ENCODE measurements at places on chromosomes 11 and 22.

- DNase-seq: no peak
Measured at GRCh38 chr11:66003291-66003690, 988 bp downstream of the BANF1 start.

- DNase-seq: no peak
Measured at GRCh38 chr11:96279018-96279895, 63.7 kb downstream of the MAML2 start.

DNA sequence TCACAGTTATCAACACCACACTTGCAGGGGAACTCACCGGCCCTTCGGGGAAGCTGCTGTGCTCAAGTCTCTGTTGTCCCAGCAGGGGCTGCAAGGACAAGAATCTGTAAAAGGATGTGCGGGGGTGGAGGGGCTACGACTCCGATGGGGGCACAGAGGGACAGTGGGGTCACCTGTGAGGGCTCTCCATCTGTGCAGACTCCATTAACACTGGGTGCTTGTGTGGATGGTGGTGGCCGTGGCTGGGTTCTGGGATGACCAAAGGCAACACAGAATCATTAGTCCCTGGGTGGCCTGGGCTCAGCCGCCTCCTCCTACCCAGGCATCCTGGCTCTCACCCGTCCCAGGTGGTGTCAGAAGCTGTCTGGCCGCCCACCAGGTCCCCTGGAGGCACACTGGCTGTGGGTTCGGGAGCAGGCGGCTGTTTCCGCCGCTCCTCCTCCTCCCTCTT is 10.2 kb upstream of the RBM4B start:
- no peak for DNase-seq

DNA sequence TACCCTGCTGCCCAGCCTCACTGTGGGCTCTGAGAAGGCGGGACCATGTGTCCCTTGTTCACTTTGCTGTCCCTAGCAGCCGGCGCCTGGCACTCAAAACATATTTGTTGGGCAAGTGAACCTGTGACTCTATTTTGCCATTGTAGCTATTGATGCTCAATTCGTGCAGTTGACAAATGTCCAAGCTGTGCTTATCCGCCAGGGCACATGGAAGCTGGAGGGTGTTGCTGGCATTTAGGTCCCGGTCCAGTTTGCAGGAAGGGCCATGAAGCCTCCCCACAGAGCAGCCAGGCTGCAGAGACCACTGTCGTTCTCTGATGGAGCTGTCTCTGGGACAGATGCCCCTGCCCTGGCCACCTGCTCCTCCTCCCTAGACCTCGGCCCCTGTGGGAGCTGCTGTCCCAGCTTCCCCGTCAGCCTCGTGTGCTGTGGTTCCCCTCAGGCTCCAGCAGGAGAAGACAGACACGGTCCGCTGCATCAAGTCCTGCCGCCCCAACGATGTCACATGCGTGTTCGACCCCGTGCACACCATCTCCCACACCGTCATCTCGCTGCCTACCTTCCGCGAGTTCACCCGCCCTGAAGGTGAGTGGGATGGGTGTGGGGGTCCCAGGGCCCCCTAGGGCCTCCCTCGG is 71.5 kb downstream of the FBLN1 start:
- DNase-seq: no peak

GRCh38 chr22:47382164-47382890 is 619.9 kb downstream of the TBC1D22A start:
- no peak for DNase-seq

DNA sequence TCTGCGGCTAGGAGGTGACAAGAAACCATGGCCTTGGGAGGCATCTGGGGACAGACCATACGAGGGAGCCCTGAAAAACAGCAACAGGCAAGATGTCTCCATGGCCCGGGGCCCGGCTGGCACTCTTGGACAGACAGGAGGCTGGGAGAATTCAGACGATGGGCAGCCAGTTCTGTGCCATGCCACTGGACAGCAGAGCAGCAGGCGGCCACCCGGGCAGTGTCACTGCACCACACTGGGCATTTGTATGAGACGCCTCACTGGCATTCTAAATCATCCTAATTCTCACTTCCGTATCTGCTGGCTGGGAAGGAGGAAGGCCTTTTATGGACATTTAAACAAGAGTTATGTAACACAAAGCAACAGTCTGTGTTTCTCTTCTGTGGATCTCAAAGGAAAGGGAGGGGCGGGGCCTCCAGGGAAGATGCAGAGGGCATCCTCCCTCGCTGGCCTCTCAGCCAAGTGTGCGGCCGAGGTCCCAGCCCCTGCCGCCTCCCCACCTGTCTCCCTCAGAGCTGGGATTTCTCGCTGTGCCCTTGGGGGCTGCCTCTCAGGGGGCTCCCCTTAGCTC is 350.3 kb downstream of the SHANK2 start:
- DNase-seq: no peak

GRCh38 chr11:132943357-132943705 is 589.0 kb downstream of the OPCML start:
- no peak for DNase-seq

- no peak for DNase-seq
Measured at GRCh38 chr11:2781408-2782274, 81.8 kb upstream of the KCNQ1OT1 start.

All from hematopoietic multipotent progenitor cell treated with erythropoietin and hydrocortisone succinate and interleukin-3 and kit ligand, for 15 days (in vitro differentiated cells).